Stimulated activated CD8-positive, alpha-beta memory T cell treated with anti-CD3 and anti-CD28 coated beads, Interleukin-7, amount 100 ng/mL, for 4 hours (primary cell): ENCODE measurements at places on chromosomes 2 and 18.
A peak's percentile ranks its signal among the peaks of the same experiment; 100 is the strongest.

GRCh38 chr2:203840655-203841205 lies 26.8 kb upstream of the CTLA4 start:
- no peak for DNase-seq

GRCh38 chr18:10235661-10235952 lies 218.8 kb upstream of the APCDD1 start:
- DNase-seq = no peak

DNA sequence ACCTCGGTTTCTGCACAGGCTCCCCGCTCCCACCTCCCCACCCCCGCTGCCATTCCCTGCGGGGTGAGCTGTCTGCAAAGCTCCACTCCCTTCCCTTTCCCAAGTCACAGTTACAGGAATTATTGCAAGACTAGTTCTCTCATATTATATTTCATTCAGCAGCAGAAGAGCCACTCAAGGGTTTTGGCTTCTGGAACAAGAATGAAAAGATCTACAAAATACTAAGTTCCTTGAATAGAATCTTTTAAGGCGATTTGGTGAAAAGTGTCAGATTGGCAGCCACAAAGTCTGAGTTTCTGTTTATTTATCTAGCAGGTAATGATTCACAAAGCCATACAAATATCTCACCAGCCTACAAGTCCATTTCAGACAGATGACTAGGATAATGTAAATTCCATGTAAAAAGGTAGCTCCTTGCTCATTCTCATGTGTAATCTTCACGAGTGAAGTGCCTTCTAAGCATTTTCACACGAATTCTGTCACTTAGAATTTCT lies 221.9 kb upstream of the RBBP8 start:
- no peak for DNase-seq

- no peak for DNase-seq
Measured at GRCh38 chr2:118509319-118510004, 338.0 kb downstream of the EN1 start.

DNA sequence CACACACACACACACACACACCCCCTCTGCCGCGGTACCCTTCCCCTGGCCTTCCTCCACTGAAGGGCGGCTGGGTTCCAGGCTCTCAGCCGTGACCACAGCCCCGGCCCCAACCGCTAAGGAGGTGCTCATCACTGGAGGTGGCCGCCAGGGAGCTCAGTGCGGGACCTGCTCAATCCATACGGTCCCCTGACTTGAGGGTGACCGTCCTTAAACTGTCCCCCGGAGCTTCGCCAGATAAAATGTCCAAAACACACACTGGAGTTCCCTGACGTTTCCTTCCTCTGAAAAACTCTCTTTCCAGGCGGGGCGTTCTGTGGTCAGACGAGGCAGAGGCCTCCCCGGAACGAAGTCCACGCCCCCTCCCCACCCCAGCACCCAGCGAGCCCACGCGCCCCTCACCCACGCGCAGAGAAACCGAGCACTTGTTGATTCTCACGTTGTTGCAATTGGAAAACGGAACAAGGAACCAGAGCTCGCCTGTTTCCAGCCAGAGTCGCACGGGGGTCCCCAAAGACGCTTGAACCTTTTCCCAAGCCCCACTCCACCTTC lies 1.4 kb downstream of the MBP start:
- peak; percentile 62 for DNase-seq

DNA sequence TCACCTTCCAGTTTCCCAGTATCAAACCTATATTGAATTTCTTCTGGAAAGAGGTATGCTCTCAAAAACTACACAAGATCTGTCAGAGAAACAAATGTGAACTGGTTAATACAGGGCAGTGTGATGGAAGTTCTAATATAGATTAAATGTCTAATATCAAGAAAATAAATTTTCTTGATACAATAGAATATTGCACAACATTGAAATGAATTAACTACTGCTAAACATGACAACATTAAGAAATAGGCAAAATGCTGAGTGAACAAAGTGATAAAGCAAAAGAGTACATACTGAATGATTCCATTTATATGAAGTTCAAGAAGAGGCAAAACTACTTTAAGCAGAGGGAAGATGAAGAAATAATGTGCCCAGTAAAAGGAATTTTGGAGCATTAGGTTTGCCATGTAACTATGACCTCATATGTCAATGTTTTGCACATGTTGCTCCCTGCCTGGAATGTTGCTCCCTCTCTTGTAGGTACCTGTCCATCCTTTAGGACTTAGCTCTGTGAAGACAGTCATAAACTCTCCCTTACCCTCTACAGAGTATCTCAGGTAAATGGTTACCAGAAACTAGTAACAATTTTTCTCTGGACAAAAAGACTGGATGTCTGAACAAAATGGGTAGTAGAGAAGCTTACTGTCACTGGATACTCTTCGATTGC lies 339.0 kb downstream of the RAD51AP2 start:
- DNase-seq = no peak

- no peak for DNase-seq
Measured at GRCh38 chr2:201837824-201838431, 31.6 kb downstream of the CDK15 start.

DNA sequence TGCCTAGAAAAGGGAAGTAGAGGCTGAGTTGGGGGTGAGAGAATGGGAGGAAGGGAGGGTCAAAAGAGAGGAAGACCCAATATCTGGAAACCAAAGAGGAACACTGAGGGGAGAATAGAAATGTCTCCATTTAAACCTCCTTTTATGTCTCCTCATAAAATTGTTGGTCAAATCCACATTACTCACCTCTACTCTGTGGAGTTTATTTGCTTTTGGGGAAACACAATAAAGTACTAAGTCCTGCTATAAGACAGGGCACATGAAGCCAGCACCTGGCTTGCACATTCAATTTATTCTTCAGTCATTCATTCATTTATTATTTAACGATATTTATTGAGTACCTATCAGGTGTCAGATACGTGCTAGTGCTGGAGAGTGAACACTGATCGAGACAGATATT lies 60.3 kb upstream of the NFE2L2 start:
- no peak for DNase-seq

GRCh38 chr2:25204190-25204838 lies 35.9 kb upstream of the POMC start:
- DNase-seq = no peak

- DNase-seq = no peak
Measured at GRCh38 chr2:42861321-42861720, 68.9 kb upstream of the HAAO start.

DNA sequence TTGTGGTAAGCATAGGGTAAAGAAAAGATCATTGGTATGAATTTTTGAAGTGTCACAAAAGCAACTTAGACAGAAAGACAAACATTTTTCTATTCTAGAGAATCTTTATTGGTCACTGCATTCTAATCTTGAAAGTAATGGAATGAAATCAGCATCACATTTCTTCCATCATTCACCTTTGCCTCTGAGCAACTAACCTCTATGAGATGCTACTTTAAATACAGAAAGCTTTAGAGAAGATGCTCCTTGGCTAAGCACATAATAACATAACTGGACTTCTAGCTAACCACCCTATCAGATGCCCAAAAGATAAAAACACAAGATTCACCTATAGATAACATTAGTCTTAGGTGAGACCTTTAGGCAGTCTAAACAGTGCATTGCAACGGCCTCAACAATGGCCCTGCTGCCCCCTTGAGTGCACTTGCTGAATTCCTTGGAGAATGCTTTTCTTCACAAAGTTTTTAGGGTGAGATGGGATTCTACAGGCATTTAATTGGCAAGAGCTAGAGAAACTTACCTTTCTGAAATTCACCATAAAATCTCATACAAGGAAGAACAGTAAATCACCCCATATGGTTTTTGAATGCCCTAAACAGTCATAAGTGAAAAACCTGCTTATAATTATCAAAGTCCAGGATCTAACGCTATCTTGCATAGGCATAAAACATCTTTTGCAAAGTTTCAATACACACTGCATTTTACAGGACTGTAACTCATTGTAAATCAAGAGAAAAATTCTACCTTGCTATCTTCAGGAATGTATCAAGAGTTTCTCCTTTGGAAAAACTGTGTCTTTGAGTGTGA lies 791.3 kb upstream of the CHAC2 start:
- no peak for DNase-seq

DNA sequence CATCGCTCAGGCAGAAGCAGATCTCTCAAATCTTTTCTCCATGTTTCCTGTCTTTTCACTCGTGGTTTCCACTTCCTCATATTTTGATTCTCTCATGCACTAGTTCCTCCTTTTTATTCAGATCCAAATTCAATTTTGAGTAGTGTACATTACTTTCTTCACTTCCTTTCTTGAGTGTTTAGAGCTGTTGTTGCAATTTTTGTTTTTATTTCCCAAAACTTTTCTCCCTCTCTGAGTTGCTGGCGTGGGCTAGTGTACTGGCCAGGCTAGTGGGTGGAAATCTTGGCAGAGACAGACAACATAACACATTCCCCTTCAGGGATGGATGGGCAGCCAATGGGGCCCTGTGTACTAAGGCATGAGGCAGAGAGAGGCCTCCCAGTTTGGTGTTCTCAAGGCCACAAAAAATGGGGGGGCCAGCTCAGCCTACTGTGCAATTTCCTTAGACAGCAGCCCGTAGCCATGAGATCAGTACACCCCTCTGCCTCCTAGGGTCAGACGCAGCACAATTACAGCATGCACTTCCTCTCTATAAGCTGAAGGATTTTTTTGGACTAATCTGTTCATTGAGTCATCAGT lies 145.1 kb upstream of the PID1 start:
- DNase-seq = no peak

DNA sequence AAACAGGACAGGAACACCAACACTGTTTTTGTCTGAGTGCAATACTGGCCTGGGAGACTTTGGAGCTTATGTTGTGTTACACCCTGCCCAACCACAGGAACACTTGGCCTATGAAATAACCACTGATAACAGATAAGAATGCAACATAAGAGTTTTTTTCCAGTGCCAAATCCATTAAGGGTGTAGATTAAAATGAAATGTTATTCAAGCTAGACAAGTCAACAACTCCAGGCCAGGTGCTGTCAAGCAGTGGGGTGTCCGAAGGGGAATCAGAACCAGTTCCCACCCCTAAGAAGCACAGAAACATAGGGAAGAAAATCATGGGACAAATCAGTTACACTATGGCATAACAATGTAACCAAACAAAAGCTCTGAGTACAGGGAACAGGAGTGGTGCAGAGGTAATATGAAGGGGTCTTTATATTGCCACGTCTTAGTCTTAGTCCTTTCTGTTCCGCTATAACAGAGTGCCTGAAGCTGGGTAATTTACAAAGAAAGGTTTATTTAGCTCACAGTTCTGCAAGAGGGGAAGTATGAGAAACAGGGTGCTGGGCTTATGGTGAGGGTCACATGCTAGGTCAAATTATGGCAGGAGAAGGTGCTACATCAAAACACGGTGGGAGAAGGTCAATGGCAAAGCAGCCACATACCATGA lies 3.8 kb downstream of the AFG3L2 start:
- DNase-seq = no peak

GRCh38 chr2:176174382-176174823 lies 14.1 kb upstream of the HOXD1 start:
- DNase-seq = no peak

DNA sequence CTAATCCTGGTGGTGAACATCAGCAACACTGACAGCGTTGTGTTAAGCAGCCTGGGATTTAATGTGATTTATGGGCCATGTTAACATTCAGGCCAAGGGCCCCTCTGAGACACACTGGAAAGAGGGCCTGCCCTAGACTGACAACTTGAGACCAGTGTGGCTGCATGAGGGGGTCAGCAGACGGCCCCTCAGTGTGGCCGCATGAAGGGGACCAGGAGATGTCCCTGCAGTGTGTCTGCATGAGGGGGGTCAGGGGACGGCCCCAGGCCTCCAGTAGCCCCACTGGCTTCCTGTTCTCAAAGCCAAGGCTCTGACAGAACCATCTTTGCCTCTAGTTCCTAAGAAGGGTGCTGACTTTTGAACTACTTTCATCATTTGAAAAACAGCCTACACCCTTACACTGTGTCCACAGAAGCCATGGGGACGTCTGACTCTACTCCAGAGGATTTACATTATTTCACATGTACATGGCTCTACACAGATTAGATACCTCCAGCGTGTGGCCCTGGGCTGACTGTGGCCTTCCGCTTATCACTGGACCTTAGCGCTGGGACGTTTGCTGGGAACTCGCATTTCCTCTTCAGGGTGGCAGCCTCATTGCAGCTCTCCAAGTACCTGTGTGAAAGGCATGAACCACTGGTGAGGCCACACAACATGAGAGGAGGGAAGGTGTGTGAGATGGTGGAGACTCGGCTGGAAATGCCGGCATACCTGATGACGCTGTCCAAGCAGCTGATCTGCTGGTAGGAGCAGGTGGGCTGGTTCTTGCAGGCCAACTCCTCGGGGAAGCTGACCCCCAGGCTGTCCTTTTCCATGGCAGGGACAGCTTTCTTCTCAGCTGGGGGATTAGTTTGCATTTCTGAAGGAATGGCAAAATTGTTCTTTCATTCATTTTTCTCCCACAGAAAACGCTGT lies 18.2 kb upstream of the HES6 start:
- DNase-seq = no peak

GRCh38 chr2:178247250-178247649 lies 52.9 kb downstream of the OSBPL6 start:
- no peak for DNase-seq

GRCh38 chr18:55237660-55238059 lies 278.4 kb upstream of the CCDC68 start:
- DNase-seq = no peak
